ENCODE measurements at places on chromosomes 6 and 20.

GRCh38 chr6:27188061-27188884 lies 59.2 kb upstream of the PRSS16 start:
- DNase-seq: peak; percentile 83

DNA sequence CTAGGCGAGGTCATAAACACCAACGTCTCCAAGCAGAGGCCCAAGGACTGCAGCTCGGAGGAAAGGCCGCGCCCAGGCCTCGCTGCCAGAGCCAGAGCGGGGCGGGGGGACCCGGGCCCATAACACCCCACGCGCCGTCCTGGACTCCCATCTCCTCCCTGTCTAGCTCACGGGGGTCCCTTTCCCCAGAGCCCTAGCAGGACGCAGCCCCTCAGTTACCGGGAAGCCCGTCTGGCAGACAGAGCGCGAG lies 44.9 kb downstream of the MDFI start:
- DNase-seq: no peak

- DNase-seq: no peak
These were observed 51.5 kb downstream of the CTCFL start for GRCh38 chr20:57473246-57474048.

- no peak for DNase-seq
These were observed 6.2 kb downstream of the TMEM200A start for GRCh38 chr6:130371921-130372420.

DNA sequence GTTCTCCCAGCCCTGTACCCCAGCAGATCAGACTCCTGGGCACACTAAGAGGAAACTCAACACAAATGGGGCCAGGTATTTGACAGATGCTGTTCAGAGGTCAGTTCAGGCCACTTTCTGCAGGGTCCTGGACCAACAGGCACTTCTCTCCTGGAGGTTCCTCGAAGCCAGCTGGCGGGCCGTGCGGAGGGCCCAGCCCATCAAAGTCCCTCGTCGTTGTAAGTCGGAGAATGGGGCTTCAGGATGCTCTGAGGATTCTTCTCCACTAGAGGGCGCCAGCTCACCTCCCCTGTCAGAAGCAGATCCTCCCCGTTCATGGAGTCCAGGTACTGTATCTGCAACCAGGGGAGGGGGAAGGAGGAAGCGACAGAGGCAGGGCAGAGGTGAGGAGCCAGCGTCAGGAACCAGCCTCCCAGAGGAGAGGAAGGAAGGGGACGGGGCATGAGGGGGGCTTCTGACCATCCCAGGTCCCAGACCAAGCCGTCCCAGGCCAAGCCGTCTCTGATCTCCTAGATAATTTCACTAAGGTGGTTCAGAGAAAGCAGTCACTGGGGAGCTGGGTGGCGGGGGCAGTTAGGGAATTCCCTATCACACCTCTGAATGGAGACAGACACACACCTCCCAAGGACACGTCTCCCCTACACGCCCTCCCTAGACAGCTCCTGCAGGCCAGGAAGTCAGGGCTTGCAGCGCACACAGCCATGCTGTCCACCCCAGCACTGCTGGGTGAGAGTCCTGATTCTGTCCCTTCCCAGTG lies 11.7 kb upstream of the FAM83C start:
- peak; percentile 83 for DNase-seq

DNA sequence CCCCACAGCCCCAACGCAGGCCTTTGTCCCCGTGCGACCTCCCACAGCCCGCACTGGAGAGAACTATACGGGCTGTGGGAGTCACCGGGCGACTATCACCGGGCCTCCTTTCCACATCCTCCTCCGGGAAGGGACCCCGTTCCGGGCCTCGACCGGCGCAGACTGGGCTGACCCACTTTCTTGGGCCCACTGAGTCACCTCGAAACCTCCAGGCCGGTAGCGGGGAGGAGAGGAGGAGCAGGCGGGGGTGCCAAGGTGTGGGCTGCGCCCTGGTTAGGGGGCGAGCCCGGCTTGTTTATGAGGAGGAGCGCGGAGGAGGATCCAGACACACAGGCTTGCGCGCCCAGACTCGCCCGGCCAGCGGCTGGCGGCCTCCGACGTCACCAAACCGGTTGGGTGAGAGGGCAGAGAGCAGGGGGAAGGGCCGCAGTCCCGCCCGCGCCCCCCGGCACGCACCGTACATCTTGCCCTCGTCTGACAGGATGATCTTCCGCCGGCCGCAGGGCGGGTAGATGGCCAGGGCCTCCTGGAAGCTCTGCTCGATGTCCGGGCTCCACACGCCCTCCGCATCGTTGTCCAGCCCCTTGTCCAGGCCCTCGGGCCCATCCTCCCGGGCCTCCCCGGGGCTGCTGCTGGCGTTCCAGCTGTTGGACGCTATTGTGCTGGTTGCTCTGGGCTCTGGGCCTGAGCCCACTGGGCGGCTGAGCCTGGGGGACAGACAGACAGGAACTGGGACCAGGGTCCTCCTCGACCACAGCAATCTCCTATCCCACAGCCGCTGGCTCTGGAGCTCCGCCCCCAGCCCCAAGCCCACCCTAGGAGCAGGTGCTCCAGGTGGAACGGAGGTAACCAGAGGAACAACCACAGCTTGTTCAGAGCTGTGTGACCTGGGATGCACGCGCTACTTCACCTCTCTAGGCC lies 10.6 kb downstream of the TEAD3 start:
- DNase-seq: no peak
